NCI-H2227 treated with DMSO at 0.1 percent for 48 hours (cell line): ENCODE measurements at places on chromosomes 7 and 10.

DNA sequence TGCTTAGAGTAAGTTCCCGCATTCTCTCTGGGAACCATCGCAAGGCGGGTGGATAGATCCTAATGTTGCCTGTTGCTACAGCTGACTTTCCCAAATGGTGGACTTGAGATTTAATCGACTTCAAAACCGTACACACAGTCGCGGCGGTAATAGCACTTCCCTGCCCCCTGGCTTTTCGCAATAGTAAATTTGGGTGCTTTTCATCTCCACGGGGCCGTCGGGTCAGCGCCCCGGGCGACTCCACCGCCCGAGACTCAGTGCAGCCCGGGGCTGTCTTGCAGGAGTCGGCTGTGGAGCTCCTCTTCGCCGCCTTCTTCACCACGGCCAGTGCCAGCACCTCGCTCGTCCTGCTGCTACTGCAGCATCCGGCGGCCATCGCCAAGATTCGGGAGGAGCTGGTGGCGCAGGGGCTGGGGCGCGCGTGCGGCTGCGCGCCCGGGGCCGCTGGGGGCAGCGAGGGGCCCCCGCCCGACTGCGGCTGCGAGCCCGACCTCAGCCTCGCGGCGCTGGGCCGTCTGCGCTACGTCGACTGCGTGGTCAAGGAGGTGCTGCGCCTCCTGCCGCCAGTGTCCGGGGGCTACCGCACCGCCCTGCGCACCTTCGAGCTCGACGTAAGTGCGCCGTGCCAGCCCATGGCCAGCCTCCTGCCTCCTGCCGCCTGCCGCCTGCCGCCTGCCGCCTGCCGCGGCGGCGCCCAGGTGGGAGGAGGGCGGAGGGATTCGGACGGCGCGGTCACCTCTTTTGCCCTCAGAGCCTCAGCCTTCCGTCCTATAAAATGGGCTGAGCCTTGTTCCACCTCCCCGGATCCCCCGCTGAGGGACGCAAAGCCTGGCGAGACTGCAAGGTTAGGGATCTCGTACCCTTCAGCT, 5.3 kb downstream of the CYP26C1 start:
- no peak for DNase-seq

- DNase-seq, result no peak
These were observed 558.7 kb upstream of the FOXK1 start for GRCh38 chr7:4123346-4123745.

DNA sequence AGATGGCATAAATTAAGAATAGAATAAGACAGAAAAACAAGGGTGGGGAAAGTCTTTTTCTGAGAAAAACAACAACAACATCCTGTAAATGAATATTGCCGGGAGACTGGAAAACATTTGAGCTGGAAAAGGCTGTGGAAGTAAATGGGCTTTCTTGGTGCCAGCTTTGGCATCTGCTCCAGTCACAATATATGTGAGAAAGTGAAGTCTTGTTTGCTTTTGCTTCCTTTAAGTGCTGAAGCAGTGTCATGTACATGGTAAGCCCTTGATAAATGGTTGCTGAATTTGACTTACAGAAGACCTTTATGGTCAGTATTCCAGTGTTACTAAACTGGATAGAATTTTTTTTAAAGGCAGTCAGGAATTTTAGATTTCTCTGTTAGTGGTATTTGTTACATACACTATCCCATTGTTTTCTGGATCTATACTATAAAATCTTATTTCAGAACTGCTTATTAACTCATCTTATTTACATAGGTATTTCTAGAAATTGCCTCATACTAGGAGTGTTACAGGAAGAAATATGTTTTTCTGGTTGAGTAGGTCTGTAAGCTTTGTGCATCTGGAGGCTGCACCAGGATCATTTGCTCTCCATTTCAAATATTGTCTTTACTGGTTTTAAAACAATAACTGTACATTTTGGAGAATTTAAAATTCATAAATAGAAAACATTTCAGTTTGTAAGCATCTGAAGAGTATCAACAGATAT, 201.7 kb upstream of the FOXP2 start:
- DNase-seq, result no peak

GRCh38 chr7:104978460-104978859, 35.5 kb upstream of the KMT2E start:
- DNase-seq, result no peak

GRCh38 chr10:55747244-55747643, 613.8 kb downstream of the ZWINT start:
- no peak for DNase-seq

DNA sequence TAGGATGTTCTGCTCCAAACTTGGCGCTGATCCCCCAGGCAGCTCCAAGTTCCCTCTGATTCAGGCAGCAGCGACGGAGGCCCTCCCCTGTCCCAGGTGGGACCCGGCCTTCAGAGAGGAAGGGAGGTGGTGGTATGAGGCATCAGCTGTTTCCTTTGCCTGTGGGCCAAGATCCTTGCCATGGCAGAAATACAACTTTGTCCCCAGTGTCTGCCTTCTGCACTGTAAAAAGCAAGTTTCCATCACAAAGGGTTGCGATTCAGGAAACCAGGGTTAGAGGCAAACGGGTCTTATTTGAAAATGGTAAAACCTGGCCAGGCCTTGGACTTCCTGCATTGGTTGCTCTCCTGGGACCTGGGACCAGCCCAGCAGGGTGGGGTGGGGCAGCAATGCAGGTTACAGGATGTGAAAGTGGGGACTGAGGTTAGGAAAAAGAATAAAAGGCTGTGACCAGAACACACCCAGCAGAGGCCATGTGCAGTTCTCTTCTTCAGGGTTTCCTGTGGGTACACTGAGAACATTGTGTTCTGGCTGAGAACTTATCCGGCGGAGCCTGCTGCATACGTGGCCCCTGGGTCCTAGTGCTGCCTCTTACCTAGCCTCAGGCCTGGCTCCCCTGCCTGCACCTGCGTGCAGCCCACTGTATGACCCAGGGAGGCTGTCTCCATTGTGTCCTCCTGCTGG, 25.1 kb upstream of the DDIT4 start:
- DNase-seq, result no peak

DNA sequence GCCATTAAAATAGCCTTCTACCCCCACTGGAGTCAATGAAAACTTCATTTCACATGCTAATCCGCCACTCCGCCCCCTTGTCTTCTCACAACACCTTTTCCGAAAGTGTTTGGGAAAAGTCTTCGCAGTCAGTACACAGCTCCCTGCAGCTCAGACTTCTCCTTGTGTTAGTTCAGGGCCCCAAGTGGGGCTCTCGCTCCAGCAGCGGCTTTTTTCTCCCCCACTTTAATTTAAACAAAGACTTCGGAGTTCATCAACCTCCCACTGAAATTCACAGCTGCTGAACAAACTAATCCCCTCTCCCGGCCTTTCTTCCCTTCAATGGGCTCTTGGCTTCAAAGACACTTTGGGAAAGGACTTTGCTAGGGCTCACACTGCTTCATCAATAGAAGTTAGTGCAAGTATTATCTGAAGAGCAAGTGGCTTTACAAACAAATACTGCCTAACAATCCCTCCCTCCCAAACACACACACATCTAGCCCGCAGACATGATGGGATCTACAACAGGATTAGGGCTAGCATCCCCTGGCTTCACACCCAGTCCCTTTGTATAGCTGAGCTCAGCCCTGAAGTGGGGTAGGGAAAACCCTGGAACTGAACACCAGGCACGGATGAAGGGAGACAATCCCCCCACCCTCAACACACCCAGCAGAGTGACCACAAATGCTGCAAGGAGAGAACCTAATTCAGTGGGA, 23.1 kb downstream of the WNT8B start:
- no peak for DNase-seq

DNA sequence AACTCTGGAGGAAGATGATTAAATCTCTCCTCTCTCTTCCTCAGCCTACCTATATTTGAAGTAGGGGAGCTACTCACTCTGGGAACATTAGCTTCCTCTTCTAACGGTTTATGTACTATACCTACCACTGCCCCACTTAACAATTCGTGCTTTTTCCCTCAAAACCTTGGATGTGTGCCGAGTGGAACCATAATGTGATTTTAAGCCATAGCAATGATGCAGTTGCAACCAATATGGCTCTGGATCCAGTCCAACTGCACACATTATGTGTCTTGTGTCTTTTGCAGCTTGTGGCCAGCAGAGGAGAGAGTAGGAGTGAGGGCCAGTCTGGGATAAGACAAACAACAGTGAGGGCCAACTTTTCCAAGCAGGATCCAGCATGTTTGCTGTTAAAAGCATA, 170.7 kb downstream of the GATA3 start:
- DNase-seq, result no peak

GRCh38 chr7:139132887-139133286, 23.4 kb upstream of the ZC3HAV1 start:
- no peak for DNase-seq
